Fibroblast of skin of left biceps (primary cell): ENCODE measurements at places on chromosomes 4 and X.

GRCh38 chrX:19889582-19890342, 2.4 kb upstream of the SH3KBP1 start:
- DNase-seq, result no peak

DNA sequence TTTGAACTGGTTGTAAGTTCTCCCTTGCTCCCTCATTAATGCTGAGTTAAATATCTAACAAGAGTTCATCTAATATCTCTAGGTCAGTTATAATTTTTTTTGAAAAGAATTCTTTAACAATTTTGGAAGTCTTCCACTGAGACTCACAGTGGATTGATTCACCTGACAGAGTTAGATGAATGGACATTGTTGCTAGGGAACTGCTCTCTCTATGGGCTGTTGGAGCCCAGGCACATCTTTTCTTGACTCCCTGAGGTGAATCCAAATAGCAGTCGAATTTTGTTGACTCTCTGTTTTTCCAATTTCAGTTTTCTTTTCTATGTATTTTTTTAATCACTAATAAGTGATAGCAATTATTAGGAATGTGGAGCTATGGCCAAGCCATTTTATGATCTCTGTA, 996.1 kb upstream of the PABPC4L start:
- DNase-seq, result no peak

DNA sequence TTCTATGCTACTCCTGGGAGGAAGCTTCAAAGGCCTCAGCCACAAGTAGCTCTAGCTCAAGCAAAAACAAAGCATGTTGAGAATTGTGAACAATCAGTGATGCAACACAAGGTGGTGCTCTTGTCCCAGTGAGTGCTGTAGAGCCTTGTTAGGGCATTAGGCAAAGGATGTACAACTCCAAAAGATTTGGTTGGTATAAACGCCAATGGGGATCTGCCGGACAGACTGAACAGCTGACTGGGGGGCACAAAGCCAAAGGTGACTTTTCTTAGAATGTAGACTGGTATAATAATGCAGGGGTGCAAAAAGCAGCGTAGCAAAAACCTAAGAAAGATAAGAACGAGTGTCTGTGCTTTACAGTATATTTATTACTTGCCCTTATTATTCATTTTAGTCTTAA, 62.6 kb upstream of the ALB start:
- DNase-seq, result no peak

DNA sequence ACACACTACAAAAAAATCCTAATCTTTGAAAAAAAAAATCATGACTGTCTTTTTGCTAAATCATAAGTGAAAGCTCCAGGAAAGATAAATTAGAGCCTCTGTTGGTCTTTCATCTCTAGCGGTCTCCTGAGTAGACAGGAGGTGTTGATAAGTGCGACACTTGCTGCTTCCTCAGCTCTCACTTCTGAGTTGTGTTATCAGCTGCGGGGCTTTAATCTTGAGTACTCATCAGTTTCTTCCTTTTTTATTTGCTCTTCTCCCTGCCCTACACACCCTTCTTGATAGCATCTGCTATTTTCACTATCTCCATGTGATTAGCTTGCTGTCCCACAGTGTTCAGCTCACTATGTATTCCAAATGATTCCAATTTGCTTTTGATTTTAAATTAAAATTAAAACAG, 1449.2 kb downstream of the C4orf33 start:
- DNase-seq, result no peak

- no peak for DNase-seq
These were observed 496.9 kb downstream of the RAB28 start for GRCh38 chr4:12987284-12987683.

DNA sequence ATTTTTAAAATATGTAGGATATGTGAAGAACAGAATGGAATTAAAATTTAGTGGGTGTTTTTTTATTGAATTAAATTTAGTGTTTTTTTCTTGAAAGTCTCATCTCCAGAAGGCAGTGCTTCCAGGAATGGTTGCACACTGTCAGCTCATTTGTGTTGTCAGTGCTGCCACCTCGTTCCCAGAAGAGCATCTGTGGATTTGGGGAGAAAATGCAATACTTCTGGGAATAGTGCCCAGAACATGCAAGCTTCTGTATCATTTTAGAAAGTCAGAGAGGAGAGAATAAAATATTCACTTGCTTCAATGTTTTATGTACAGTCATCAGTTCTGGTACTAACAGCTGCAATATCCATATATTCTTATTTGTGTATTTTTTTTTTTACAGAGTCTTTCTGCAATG, 608.8 kb downstream of the PCDH7 start:
- DNase-seq, result no peak

GRCh38 chr4:141771889-141772830, 135.8 kb downstream of the IL15 start:
- no peak for DNase-seq

GRCh38 chr4:27684610-27685011, 824.0 kb downstream of the STIM2 start:
- DNase-seq, result no peak

GRCh38 chr4:81605271-81605670, 133.6 kb upstream of the RASGEF1B start:
- DNase-seq, result no peak

GRCh38 chrX:1925053-1925481, 310.2 kb downstream of the ASMT start:
- DNase-seq, result no peak

GRCh38 chrX:111823128-111823527, 52.9 kb upstream of the TRPC5OS start:
- DNase-seq, result no peak

- no peak for DNase-seq
These were observed 851.4 kb upstream of the AGA start for GRCh38 chr4:178293601-178294000.

GRCh38 chr4:115058533-115058932, 54.9 kb downstream of the NDST4 start:
- DNase-seq, result no peak
